ENCODE measurements at places on chromosomes 4 and X.

GRCh38 chr4:33537527-33537926 lies 2706.8 kb downstream of the ARAP2 start:
- no peak for DNase-seq

GRCh38 chr4:37968747-37969146 lies 8.5 kb downstream of the PTTG2 start:
- no peak for DNase-seq

- no peak for DNase-seq
Measured at GRCh38 chr4:60944060-60944459, 256.1 kb upstream of the ADGRL3 start.

DNA sequence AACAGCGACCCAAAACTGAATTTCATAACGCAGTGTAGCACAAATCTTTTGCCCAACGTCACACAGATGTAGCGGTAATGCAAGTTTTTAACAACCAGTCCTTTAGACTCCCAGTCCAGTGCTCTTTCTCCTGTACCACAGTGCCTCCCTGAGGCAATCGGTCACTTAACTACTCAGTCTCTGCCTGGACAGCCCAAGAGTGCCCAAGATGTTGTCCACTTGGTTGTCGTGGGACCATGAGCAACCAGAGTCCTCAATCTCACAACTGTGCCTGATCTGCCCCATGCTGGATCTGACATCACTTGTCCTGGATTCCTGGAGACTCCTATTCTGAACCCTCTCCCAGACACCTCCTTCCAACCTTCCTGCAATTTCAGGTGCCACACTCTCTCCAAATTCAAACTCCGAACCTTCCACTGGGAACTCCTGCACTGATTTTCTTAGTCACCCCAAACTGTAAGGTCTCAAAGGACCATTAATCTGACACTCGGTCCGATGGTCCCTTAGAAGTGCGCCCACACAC lies 702 bp downstream of the MMGT1 start:
- DNase-seq = no peak

- DNase-seq = no peak
Measured at GRCh38 chrX:12985331-12985730, 10.4 kb downstream of the TMSB4X start.

DNA sequence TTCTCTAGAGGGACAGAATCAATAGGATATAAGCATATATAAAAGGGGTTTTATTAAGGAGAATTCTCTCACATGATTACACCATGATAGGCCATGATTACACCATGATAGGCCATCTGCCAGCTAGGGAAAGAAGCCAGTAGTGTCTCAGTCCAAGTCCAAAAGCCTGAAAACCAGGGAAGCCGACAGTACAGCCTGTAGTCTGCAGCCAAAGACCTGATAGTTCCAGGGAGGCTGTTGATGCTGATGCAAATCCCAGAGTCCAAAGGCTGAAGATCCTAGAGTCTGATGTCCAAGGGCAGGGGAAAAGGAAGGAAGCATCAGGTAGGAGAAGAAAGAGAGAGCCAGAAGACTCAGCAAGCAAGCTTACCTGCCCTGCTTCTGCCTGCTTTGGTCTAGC lies 411.3 kb upstream of the EMCN start:
- no peak for DNase-seq

DNA sequence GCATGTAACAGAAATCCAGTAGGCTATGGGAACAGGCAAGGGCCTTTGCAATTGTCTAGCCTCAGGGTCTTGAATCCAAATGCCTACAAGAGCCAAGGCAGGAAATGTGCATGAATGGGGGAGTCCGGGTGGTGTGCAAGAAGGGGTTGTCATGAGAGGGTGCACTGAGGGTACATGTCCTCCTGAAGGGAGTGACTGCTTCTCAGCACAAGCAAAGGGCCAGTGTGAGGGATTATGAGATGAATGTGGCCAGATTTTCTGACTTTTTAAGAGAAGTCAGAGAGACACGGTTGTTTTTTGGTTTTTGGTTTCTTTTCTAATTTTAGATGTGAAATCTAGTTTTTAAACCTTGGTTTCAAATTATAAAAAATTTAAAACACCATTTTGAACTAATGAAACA lies 76.5 kb upstream of the LSM6 start:
- DNase-seq = no peak

- no peak for DNase-seq
Measured at GRCh38 chrX:41031256-41031967, 53.8 kb upstream of the USP9X start.

GRCh38 chrX:134548257-134549201 lies 88.6 kb downstream of the HPRT1 start:
- no peak for DNase-seq

DNA sequence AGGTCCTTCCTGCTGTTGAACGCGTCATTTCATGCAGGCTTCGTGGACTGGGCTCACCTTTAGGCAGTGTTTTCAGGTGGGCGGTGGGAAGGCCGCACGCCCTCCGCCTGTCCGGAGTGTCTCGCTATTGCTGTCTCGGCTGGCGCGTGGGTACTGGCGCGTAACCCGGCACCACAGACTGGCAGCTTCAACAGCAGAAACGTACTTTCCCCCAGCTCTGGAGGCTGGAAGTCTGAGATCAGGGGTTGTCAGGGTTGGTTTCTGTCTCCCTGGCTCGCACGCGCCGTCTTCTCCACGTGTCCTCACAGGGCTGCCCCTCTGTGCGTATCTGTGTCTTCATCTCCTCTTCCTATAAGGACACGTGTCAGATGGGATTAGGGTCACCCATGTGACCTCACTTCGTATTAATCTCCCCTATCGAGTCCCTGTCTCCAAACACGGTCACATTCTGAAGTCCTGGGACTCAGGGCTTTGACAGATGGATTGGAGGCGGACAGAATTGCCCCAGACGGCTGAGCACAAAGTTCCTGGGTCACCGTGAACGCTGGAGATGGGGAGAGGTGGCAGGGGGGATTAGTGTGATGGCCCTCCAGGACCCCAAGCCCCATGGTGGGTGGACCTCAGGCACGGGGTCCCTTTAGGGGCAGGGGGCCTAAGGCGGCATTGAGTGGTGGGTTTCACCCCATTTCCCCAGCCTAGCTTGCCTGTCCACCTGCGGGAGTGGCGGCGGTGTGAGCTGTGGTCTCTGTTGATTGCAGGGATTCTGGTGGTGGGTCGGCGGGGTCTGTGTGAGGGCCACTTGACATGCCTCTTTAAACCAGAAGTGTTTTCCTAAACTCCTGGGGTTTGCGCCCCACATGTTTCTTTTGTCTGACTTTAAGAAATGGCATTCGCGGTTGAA lies 83.4 kb upstream of the LRPAP1 start:
- no peak for DNase-seq

DNA sequence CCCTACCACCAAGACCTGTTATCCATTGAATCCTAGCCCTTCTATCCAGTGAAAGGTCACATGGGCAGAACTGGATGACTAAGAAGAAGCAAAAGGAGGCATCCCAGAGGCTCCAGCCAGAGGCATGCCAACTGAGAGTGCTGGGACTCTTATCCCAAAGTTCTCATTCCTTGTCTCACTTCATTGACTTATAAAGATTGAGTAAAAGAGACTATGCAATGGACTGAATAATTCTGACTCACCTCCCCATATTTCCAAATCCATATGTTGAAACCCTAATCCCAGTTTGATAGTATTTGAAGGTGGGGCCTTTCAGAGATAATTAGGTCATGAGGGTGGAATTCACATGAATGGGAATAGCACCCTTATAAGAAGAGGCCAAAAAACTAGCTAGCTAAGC lies 131.4 kb downstream of the COL25A1 start:
- DNase-seq = no peak

- no peak for DNase-seq
Measured at GRCh38 chrX:97397371-97397770, 513.7 kb downstream of the RPA4 start.

GRCh38 chr4:81504112-81505003 lies 32.7 kb upstream of the RASGEF1B start:
- DNase-seq = no peak

GRCh38 chr4:101269682-101270081 lies 77.6 kb downstream of the PPP3CA start:
- DNase-seq = no peak

DNA sequence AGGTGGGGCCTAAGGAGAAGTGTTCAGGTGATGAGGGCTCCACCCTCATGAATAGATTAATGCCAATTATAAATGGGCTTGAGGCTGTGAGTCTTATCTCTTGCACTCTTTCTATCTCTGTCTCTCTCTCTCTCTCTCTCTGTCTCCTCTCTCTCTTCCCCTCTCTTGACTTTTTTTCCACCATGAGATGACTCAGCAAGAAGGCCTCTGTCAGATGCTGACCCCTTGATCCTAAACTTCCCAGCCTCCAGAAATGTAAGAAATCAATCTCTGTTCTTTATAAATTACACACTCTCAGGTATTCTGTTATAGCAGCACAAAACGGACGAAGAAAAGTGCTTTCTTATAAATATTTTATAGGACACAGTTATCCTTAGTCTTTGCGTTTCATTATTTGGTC lies 184.9 kb upstream of the PCDH7 start:
- DNase-seq = no peak

DNA sequence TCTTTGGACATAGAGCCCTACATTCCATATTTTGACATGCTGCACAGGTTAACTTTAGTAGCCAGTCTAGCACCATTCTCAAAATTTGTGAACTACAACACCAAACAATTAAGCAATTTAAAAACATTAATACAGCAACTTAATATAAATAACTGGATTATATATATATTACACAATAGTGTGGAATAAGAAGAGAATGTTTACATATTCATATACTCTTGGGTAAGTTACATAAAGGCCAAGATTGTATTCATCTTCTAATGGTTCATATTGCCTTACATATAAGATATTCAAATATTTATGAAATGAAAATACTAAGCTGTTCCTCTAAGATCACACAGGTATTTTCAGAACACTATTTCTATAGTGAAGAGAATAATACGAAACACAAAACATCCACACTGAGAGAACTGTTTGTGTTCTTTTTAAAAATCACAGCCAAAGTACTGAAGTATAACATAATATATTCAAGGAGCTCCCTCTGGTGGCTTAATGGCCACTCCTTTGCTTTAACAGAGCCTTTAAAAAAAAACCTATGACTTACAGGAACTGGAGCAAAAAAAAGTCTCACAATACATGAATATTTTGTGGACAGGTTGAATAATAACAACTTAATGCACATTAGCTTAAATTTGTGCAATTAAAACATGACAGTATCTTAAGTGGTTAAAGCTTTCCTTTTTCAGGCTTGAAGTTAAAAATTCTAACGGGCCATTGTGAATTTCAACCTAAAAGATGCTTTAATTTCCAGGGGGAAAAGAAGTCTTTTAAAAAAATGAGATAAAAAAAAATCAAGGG lies 46.2 kb downstream of the NEK1 start:
- no peak for DNase-seq

DNA sequence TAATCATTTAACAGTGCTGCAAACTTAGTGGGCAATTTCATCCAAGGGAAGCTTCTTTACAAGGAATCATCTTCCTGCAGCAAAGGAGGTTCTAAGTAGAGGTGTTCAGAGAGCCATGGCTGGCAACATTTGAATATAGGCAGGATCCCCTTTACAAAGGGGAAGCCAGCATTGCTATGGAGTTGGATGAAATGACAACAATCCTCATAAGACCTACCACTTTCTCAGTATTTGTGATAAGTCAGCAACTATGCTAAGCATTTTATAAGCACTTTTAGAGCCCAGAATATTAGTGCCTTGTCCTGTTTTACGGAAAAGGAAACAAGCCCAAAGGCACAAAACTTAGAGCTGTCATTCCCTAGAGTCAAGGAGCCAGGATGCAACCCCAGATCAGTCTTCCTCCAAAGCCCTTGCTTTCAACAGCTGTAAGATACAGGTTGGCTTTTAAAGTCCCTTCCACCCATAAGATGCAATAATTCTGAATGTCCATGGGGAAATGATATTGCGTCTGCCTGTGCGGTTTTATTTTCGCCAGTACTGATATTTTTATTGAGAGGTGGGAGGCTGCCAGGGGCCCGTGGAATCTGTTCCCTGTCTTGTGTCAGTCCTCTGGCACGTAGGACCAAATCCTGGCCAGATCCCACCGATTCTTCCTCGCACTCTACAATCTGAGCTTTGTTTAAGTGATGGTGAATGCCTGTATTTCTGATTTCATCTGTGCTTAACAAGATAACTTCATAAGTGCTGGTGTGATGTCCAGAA lies 59.1 kb downstream of the SMIM20 start:
- DNase-seq = no peak

DNA sequence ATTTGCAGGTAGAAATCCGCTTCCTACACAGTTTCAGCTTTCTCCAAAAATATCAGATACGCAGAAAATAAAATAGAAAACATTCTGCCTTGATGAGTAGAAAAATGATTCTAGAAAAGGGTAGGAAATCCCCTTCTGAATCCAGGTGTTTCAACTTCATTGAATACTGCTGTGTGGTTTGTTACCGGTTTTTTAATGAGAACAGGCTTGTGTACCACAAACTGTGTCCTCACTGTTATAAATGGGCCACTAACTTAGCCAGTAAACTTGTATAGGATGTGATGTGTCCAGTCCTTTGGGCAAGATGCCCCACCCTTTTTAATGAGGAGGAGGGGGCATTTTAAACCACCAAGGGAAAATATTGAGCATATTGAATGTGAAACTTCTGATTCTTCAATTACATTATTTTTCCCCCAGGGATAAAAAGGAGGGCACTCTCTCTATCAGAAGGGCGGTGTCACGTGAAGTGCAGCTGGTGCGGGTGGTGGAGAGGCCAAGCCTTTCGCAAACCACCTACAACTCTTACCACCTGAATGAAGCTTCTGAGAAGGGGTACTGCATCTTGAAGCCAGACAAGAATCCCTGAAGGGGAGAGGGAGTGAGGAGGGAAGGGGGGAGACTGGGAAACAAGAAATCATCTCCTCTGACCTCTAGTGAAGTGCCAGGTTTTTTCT lies 4.5 kb downstream of the CXXC4 start:
- no peak for DNase-seq

- DNase-seq = no peak
Measured at GRCh38 chr4:3660928-3661515, 105.2 kb upstream of the ADRA2C start.

- no peak for DNase-seq
Measured at GRCh38 chrX:71128915-71129765, 10.7 kb downstream of the MED12 start.

DNA sequence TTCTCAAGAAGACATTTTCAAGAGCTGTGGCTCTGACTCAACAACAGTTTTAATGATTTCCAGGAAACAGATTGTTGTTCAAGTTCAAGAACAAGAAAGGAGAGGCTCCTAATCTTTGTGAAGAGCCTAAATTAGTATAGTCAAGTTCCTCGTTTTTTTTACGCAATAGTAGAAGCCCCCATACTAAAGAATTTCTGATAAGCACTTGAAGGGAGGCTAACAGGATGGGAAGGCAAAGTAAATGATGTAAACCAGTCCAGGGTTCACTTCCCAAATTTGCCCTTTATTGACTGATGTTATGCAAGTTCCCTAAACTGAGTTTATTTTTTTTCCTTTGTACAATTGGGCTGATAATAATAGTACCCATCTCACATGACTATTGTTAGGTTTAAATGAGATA lies 178.2 kb downstream of the RTL9 start:
- no peak for DNase-seq

GRCh38 chr4:55117511-55117910 lies 7.9 kb downstream of the KDR start:
- no peak for DNase-seq

DNA sequence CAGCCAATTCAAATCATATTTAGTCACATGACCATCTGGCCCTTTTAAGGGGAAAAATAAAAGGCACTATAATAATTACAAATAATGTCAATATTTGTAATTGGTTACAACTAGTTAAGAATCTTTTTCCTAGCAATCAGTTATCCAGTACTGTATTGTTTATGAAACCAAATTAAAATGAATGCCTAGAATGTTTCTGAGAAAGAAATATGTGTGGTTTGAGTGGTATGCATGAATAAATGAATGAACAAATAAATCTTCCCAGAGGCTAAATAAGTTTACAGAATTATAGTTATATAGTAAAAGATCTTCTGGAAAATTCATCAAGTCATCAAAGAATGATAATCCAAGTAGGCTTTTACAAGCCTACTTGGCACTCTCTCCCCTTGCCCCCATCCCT lies 55.8 kb upstream of the F8A3 start:
- no peak for DNase-seq

Measured in cortex of kidney (tissue), 1 donor.